ENCODE measurements at places on chromosomes 11 and 22. TPM values are rescaled to one million over a fixed set of nuclear protein-coding genes. Genes with fewer than 3 reads are reported as not detected.

The PHLDB1 gene
- total RNA-seq: 117 TPM

The RNASEH2C gene
- total RNA-seq: 42.2 TPM

The SAA1 gene
- total RNA-seq: not detected

The P4HA3 gene
- total RNA-seq: 10.6 TPM

The PIK3C2A gene
- 59.6 TPM for total RNA-seq

The ELMOD1 gene
- total RNA-seq: 0.19 TPM

The IGSF9B gene
- total RNA-seq: 3.8 TPM

The SUSD2 gene
- 17.5 TPM for total RNA-seq

The TMPRSS5 gene
- under 0.01 TPM for total RNA-seq

The ANO1 gene
- total RNA-seq: 16.4 TPM

The KLHDC7B gene
- total RNA-seq: under 0.01 TPM

The PAX6 gene
- total RNA-seq: 0.26 TPM

The FLRT1 gene
- total RNA-seq: under 0.01 TPM

The SYT12 gene
- 1.6 TPM for total RNA-seq

The PTPRCAP gene
- 0.26 TPM for total RNA-seq

The CCND1 gene
- 703 TPM for total RNA-seq

The PMM1 gene
- total RNA-seq: 23.6 TPM

The CRYAB gene
- total RNA-seq: 45.1 TPM

The PGAP2 gene
- total RNA-seq: 11.1 TPM

The ACRV1 gene
- total RNA-seq: not detected

The OR51B5 gene
- 0.40 TPM for total RNA-seq

The SF1 gene
- 88.3 TPM for total RNA-seq

The SGSM1 gene
- 2.6 TPM for total RNA-seq

The DRICH1 gene
- total RNA-seq: 0.31 TPM

The PEX16 gene
- 30.0 TPM for total RNA-seq

The TOMM22 gene
- 51.5 TPM for total RNA-seq

The NOL12 gene
- total RNA-seq: 19.8 TPM

The TAGLN gene
- total RNA-seq: 2,419 TPM

The GRIA4 gene
- 0.12 TPM for total RNA-seq

The HEPHL1 gene
- total RNA-seq: not detected

The VSIG2 gene
- total RNA-seq: 0.13 TPM

Measured in aortic smooth muscle cell (primary cell).